Thyroid gland (tissue), 4 donors: ENCODE measurements at places on chromosomes 3 and 15. TPM values are rescaled to one million over a fixed set of nuclear protein-coding genes. Genes with fewer than 3 reads are reported as not detected.
A peak's percentile ranks its signal among the peaks of the same experiment; 100 is the strongest.

- DNase-seq = peak; percentile 75
These were observed 12.4 kb downstream of the TNK2 start for GRCh38 chr3:195895861-195896360.

The A4GNT gene
- total RNA-seq = not detected

DNA sequence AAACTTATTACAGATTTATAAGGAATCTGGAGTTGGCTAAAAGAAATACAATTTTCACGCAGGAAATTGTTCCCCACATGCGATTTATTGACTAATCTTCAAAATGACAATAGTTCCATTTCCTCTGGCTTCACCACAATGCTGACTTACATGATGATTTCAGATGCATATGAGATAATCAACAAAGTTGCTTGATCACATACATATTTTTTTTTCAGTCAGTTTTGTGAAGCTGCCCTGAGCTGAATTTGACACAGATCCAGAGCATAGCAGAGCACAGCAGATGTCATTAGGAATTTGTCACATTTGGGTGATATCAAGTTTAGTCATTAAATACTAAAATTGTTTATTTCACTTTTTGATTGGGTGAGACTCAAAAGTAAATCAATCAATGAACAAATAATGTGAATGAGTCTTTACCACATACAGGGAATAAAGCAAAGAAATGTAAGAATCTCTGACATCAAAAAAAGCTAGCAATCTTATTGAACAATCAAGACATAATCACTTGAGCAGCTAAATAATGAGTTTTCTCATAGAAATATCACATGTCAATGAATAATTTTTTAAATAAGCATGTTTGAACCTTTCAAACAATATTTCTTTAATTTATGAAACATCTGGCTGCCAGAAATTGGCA is 18.3 kb downstream of the CPB1 start:
- DNase-seq = no peak

DNA sequence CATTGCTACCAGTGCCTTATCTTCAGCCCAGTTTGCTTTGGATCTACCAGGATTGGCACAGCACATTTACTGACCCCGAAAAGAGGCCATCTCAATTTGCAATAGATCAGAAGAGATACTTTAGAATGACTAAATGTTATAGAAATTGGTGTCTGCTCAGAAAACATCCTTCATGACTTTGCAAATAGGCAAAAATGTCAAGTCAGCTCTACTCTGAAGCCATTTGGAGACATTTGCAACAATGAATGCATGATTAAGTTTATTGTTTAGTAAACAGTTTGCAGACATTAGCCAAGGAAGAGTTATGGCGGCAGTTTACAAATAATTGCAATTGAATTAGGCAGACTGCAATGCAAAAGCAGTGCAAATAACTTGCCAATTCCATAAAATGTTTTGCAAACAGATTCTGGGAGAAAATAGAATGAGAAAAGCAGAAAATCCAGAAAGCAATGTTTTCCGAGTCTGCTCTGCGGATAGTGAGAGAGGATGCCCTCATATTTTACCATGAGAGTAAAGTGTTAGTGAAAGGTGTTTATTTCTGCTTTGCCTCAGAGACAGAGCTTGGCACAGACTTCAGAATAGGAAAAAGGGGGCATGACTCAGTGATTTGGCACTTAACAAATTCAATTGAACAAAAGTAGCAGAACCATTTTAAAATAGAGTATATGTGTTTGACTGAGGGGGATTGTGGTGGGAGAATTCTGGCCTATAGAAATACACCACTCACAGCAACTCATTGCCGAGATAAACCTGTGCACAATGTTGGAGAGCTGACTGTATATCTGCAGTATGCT is 334.9 kb upstream of the NR2F2 start:
- DNase-seq = no peak

GRCh38 chr3:183278479-183279088 is 25.5 kb downstream of the B3GNT5 start:
- DNase-seq = no peak

- DNase-seq = no peak
These were observed 769.4 kb upstream of the GOLIM4 start for GRCh38 chr3:168865022-168865551.

- no peak for DNase-seq
These were observed 27.5 kb downstream of the PLA2G4D start for GRCh38 chr15:42066764-42067415.

The FBXL22 gene
- total RNA-seq = 1.3 TPM

DNA sequence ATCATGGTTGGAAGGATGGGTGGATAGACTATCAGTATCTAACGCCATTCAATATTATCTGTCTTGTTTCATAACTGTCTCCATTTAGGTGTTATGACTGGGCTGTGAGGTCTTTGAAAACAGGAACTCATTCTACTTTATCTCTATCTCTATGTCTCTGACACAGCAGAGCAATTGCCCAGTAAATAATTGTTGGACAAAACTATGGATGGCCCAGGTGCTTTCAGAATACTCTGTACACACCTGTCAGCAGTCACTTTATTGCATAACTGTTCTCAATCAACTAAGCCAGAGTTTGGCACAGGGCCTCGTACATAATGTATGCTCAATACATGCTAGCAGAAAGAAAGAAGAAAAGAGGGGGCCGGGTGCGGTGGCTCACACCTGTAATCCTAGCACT is 210.3 kb downstream of the OPA1 start:
- no peak for DNase-seq

DNA sequence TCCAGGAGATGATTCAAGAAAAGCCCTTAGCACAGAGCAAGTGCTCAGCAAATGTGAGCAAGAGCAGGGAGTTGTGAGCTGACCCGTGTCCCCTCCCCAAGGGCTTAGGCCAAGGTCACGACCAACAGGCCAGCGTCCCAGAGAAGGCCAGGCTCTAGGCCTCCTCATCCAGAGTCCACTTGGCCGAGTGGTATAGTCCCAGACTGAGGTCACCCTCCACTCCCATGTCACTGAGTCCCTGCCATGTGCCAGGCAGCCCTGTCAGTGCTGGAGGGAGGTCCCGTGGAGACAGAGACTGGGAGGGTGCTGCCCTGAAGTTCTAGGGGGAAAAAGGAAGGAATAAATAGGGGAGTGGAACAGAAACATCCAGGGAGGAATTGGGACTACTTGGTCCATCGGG is 44.0 kb downstream of the TPRA1 start:
- DNase-seq = no peak

DNA sequence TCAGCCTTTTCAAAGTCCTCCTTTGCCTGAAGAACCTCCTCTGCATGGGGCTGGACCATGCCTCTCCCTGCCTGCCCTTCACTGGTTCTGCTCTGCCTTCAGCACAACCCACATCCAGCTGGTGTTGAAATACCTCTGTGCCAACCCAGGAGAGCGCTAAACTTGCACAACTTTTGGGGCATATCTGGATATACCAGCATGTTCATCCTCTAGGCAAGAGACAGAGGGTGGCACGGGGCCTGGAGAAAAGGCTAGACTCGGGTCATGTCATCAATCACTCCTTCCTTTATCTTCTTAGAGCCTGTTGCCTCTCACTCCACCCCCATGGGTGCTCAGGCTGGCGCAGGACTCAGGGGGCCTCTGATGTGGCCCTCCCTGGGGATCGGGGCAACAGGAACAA is 4.8 kb downstream of the SEMA4B start:
- DNase-seq = no peak

DNA sequence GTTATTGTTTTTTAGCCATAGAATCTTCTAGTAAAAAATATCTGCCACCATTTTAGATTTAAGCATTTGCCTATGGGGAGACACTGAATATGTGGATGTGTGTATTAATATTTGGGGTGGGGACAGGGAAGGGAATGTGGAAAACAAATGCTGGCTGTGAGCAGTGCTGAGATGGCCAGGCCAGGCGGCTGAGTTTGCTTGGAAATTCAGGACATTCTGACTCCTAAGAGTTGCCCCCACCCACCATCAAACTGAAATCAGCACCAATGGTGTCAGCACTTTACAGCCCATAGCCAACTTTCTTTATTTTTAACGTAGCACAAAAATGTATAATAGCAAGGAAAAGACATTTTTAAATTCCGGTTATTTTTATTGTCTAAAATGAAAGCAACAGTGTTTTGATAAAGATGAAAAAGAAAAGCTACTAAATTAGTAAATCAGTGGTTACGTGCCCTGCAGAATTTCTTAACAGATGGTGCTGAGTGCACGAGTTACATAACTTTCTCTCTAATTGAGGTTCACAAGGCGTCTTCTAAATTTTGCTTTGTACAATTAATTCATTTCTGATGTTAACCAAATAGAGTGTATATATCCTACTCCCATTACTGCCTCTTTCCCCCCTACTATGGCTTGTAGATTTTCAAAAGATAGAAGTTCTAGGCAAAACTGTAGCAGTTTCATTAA is 34.0 kb downstream of the B3GALNT1 start:
- DNase-seq = no peak

The PP2D1 gene
- total RNA-seq = not detected

The TLR9 gene
- not detected for total RNA-seq

DNA sequence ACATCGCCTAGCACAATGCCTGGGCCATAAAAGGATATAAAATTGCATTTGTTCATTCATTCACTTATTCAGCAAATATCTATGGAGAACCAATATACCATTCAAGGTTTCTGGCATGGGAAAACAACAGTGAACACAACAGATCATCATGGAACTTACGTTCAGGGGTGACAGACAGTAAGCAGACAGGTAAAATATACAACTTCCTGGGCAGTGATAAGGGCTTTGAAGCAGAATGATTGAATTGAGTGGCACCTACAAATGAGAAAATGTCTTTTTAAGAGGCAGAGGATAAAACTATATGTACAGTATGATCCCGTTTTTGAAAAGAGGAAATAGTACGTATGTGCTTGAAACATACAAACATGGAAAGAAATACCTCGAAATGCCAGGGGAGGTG is 39.2 kb downstream of the CMTM7 start:
- no peak for DNase-seq

DNA sequence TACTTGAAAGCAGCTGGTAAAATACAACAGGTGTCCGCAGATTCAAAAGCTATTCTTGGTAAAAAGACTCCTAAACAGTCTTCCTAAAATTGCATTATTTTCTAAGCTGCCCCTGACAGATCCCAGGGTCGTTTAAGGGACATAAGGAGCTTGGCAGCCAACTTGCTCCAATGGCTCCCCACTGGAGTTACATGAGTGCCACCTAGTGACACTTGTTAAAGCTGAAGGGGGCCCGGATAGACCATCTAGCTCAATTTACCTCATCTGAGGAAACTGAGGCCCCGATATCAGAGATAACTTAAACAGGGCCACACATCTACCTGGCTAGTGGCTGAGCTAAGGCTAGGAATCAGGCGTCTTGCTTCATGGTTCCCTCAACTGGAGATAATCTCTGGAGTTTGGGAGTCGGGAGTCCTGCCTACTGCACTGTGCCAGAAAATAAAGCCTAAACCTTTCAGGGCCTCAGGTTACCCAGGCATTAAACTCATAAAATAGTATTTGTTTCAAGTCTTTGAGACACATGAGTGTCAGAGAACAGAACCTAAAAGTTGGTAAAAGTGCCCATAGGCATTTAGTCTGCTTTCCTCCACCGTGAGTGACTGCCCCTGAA is 6.5 kb upstream of the TBC1D23 start:
- DNase-seq = peak; percentile 52

- no peak for DNase-seq
These were observed 66.9 kb downstream of the FOXB1 start for GRCh38 chr15:60070838-60071493.

The CFAP20DC gene
- total RNA-seq = 0.67 TPM

DNA sequence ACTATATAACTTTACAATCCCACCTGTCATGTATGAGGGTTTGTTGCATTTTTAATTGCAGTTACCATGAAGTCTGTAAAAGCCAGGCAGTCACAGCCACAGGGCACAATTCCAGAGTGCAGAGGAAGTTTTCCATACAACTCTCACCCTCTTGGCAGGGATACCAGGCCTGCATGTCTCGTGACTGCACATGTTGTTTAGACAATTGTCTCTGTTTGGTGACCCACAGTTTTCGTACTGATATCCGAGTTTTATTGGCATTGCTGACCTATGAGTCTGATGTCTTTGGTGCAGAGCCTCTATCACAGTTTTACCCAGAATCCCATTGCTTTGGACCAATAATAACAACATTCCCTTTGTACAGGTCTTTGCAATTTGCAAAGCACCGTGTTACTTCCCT is 24.9 kb upstream of the MYZAP start:
- no peak for DNase-seq

The IL5RA gene
- not detected for total RNA-seq

The TRH gene
- not detected for total RNA-seq

The ACTRT3 gene
- 2.8 TPM for total RNA-seq

DNA sequence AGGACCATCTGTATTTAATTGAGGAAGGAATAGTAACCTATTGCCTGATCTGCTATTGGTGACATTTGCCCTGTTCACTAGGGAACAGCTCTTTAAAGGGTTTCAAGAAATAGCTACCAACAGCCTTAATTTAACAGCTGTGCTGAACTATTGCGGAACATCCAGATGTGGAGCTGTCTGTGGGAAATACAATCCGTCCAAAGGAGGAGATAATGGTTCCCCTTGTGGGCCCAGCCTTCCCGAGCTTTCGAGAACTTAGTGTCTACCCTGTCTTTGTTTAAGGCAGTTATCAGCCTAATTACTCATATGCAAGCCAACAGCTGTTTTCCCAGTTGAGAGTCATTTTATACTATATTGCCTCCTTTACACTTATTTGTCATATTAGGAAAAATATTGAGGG is 398.6 kb downstream of the WDR72 start:
- DNase-seq = no peak

The BLOC1S6 gene
- 59.7 TPM for total RNA-seq

DNA sequence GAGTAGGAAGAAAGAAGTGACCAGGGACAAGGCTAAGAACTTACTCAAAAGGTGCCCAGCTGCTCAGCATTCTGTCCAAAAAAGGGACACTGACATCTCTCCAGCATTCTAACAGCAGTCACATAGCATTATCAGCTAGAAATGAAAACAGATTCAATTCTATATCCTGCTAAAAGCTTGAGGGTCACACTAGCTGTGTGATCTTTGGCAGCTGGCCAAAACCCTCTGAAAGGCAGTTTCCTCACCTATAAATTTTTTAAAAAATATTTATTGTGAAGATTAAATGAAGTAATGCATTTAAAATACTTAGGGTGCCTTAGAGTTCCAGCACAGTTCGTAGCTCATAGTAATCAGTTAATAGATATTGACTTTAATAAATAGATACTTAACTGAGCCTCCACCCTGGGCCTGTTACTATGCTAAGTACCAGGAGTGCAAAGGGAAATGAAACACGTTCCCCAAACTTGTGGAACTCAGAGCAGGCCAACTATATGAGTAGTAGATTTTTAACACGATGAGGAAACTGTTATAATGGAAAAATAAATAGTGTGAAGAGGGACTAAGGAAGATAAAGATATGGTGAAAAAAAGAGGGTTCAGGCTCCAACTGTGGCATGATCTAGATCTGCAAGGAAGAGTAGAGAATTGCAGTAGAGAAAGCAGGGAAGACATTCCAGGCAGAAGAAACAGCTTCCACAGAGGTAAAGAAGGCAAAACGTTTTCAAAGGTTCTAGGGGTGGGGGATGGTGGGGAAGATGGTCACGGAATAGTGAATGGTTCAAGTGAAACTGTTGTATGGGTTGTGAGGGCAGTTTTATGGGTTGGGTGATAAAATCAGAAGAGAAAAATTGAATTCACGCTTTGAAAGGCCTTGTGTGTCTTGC is 11.4 kb downstream of the CD86 start:
- no peak for DNase-seq

- no peak for DNase-seq
These were observed 724.2 kb upstream of the CFAP20DC start for GRCh38 chr3:59774000-59774399.

The TEX55 gene
- not detected for total RNA-seq

The SPTBN5 gene
- total RNA-seq = 1.7 TPM
